Caco-2 (cell line): ENCODE measurements at places on chromosomes 2 and 18. TPM values are rescaled to one million over a fixed set of nuclear protein-coding genes. Genes with fewer than 3 reads are reported as not detected.

GRCh38 chr2:158255257-158255656, 153.6 kb downstream of the UPP2 start:
- H3K27ac ChIP-seq: no peak overlapping the region
- H3K36me3 ChIP-seq: no peaks in the 10 kb centered on the region
- no peak overlapping the region for H3K4me3 ChIP-seq
- no peaks in the 10 kb centered on the region for H3K4me1 ChIP-seq

- H3K27me3 ChIP-seq: no peaks in the 10 kb centered on the region
- H3K4me1 ChIP-seq: peaks cover 7% of the 10 kb centered on the region
- peak overlapping the region; percentile 85 for H3K27ac ChIP-seq
- peak overlapping the region; percentile 69 for H3K4me3 ChIP-seq
Measured at GRCh38 chr2:8682719-8683667, 1.1 kb downstream of the ID2 start.

The INSIG2 gene
- total RNA-seq: 12.2 and 14.1 TPM in 2 replicates

- H3K4me3 ChIP-seq: no peak overlapping the region
Measured at GRCh38 chr2:159926695-159927094, 128.7 kb upstream of the CD302 start.

The ITPRID2 gene
- total RNA-seq: 54.8 and 62.0 TPM in 2 replicates

DNA sequence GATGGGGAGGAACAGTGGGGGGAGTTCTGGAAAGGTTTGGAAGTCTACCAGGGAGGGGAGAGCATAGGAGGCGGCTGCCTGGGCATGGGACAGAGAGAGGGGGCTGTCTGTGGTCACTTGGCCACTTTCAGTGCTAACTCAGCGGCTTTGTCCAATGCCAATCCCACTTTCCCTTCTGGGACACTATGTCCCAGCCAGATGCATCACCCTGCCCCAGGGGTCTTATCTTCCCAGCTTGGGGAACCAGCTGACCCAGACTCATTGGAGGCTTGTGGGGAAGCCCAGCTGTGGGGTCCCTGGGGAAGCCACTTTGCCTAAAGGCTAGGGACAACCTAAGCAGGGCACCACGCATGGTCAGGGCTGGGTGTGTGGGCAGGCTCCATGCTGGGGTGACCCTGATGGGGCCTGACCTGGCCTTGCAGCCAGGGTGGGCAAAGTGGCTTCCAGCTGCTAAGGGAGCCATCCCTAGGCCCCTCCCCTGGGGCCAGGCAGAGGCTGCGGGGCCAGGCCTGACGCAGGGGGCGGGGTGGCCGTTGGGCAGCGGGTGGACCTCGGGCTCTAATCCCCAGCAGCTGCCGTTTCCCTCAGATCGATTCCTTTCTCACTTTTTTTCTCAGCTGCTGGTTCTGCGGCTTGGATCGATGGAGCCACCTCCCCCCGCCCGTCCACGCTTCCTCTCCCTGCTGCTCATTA, 1.6 kb upstream of the ASIC4 start:
- peaks cover 5% of the 10 kb centered on the region; the same call in 1 of the 2 replicates for H3K27me3 ChIP-seq
- no peak overlapping the region for H3K27ac ChIP-seq
- DNase-seq: no peak

The TTC21B gene
- total RNA-seq: 13.5 and 14.2 TPM in 2 replicates

GRCh38 chr18:71250191-71250590, 961.3 kb downstream of the SOCS6 start:
- no peaks in the 10 kb centered on the region for H3K36me3 ChIP-seq
- H3K27me3 ChIP-seq: no peaks in the 10 kb centered on the region
- H3K27ac ChIP-seq: no peak overlapping the region
- no peak overlapping the region for H3K4me3 ChIP-seq
- H3K4me1 ChIP-seq: no peaks in the 10 kb centered on the region

The CD207 gene
- total RNA-seq: 0.16 and 0.23 TPM in 2 replicates

The SLC14A1 gene
- total RNA-seq: not detected in 2 replicates

DNA sequence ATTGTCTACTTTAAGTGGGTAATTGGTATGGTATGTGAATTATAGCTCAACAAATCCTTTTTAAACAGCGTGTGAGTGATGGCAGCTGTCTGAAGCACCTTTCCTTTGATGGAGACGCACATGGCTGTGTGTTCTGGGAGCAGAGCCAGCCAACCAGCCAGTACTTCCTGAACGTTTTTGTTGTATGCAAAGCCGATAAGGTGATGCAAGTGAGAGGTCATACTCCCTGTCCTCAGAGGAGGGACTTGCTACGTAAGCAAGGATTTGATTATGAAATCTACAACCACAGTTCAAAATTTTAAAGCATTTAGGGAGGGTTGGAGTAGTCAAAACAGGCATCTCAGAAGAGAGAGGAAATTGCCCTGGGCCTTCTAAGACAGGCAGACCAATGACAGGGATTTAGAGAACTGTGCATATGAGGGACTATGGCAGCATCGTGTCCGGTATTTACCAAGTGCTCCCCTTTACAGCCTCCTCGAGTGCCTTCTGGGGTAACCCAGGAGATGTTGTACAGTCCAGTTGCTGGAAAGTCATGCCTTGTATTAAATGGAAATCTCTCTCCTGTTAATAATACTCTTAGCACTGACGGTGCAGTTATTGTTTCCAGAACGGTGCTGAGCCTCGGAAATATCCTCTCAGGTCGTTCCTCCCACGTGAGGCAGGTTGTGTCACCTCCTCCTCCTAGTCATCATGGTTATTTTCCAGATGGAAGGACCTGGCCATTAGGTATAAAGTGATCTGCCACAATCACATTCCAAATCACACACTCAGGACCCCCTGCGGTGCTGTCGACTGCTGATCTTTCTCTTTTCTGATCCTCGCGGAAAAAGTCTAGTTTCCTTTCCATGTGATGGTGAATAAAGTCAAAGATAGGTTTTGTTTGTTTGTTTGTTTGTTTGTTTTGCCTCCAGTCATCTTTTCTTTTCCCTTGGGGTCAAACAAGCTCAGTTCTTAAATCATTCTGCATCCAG, 28.4 kb downstream of the ARHGEF4 start:
- H3K4me1 ChIP-seq: no peaks in the 10 kb centered on the region
- DNase-seq: peak; percentile 53
- H3K27ac ChIP-seq: no peak overlapping the region
- H3K27me3 ChIP-seq: no peaks in the 10 kb centered on the region
- no peaks in the 10 kb centered on the region for H3K36me3 ChIP-seq

DNA sequence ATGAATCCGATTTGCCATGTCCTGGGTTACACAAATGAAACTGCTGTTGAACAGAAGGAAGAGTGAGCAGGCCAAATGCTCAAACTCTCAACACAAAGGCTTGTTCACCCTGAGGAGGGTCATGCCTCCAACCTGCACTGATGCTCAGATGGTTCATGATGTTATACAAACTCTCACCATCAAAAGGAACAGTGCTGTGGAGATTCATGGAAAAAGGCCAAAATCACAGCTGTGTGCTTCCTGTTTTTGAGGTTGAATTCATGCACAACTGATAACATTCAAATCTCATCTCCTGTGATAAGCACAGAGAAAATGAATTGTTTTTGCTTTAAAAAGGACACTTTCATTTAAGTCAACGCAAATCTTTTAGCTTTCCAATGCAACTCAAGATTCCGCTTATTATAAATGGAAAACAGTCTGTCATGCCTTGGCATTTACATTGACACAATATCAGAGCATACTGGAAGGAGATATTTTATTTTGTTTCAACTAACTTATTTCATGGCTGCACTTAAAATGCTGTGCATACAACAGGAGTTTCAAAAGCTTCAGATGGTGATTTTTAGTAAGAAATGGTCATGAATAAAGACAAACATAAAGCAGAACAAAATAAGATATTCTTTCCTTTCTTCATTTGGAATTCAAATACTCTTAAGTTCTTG, 22.2 kb upstream of the TTN start:
- DNase-seq: no peak
- no peak overlapping the region for H3K4me3 ChIP-seq
- no peaks in the 10 kb centered on the region for H3K27me3 ChIP-seq
- H3K27ac ChIP-seq: no peak overlapping the region
- no peaks in the 10 kb centered on the region for H3K36me3 ChIP-seq
- peaks cover 5% of the 10 kb centered on the region; the same call in 1 of the 2 replicates for H3K4me1 ChIP-seq

DNA sequence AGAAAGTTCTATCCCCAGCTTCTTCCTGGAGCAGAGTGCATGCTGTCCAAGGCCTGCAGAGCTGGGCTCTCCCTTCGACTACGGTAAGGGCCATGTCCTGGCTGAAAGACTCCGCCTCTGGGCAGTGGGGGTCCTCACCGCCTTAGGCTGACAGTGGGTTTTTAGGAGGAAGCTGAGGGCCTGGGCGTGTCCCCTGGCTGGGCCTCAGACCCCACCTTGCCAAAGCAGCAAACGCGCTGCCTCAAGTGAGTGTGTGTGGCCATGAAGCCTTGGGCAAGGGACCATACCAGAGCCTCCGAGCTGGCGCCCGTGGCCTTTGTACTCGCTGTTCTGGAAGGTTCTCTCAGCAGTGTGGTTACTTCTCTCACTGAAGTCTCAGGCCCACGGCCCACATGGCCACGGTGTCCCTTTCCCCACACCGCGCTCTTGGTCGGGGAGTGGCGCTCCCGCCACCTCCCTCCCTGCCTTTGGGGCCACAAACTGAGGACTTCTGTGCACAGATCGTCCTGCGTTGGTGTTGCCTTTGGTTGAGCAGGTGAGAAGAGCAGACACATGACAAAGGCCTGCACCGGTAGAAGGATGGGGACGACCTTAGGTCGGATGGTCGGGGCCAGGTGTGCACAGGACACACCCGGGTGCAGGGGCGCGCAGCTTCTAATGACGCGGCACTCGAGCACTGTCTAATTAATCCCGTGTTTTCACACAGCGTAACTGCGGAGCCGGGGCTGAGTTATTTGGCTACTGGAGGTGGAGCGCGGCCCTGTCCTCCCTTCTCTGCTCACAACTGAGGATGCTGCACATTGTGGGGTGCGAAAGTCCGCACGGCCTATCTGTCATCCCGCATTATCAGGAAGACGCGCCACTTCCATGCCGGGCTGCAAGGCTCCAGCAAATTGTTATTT, 121.6 kb downstream of the PTGR3 start:
- no peak for DNase-seq
- no peaks in the 10 kb centered on the region for H3K27me3 ChIP-seq
- no peaks in the 10 kb centered on the region for H3K4me1 ChIP-seq
- H3K36me3 ChIP-seq: no peaks in the 10 kb centered on the region

- peaks cover 17% of the 10 kb centered on the region for H3K36me3 ChIP-seq
- peaks cover 15% of the 10 kb centered on the region for H3K4me1 ChIP-seq
- no peak overlapping the region for H3K27ac ChIP-seq
- H3K27me3 ChIP-seq: no peaks in the 10 kb centered on the region
Measured at GRCh38 chr2:219384083-219384713, 3.5 kb downstream of the DNPEP start.

The ZNF519 gene
- 20.0 and 22.3 TPM in 2 replicates for total RNA-seq

The BMP10 gene
- not detected in 2 replicates for total RNA-seq

The PLA2R1 gene
- total RNA-seq: 0.26 and 0.39 TPM in 2 replicates

DNA sequence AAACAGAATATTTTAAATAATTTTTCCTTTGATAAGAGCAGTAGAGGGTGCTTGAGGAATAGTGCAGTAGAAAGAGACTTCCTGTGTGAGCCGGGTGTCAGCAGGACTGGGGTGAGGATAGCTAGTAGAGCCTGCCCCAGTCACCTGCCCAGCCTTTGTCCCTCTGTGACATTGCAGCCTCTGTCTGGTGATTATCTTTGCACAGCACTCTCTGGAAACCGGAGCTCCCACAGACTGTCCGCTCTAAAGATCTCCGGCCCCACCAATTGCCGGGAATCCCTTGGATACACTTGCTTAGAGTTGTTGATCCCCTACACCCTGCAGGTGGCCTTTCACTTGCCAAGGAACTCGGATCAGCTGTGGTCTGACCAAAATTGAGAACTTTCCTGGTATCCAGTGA, 1081.3 kb upstream of the TMEFF2 start:
- no peaks in the 10 kb centered on the region for H3K27me3 ChIP-seq
- H3K4me1 ChIP-seq: peaks cover 11% of the 10 kb centered on the region
- no peak for DNase-seq
- H3K36me3 ChIP-seq: no peaks in the 10 kb centered on the region
- no peak overlapping the region for H3K4me3 ChIP-seq

GRCh38 chr2:216492597-216493333, 5.9 kb upstream of the RPL37A start:
- H3K4me3 ChIP-seq: no peak overlapping the region
- no peaks in the 10 kb centered on the region for H3K27me3 ChIP-seq
- no peak for DNase-seq
- H3K4me1 ChIP-seq: no peaks in the 10 kb centered on the region; the same call in 1 of the 2 replicates
- no peak overlapping the region for H3K27ac ChIP-seq
